ENCODE measurements at places on chromosomes 3 and 15.

GRCh38 chr3:98596541-98597500 lies 3.4 kb upstream of the CPOX start:
- DNase-seq: no peak

DNA sequence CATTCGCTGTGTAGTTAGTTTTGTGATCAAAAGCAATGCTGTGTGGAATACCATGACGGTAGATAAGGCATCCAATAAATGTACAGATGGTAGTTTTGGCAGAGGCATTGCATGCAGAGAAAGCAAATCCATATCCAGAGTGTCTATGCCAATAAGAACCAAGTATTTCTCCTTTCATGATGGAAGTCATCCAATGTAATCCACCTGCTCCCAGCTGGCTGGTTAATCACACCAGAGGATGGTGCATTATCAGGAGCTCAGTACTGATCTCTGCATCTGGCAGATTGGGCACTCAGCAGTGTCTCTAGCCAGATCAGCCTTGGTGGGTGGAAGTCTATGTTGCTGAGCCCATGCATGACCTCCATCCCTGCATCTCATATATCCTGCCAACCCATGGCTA lies 677.7 kb upstream of the NECTIN3 start:
- no peak for DNase-seq

DNA sequence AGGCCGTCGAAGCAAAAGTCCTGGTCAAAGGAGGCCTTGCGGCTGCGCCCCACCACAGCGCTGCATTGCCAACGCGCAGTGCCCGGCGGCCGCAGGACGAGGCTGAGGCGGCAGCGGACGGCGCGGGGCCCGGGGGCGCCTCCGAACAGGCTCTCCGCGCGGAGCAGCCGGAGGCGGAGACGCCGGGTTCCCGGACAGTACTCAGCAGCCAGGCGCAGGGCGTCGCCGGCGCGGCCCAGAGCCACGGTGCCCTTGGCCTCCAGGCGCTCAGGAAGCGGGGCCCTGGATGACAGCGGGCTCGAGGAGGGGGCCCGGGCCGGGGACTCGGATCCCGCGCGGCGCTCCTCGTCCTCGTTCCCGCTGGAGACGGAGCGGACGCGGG lies 1.1 kb downstream of the C2CD4B start:
- DNase-seq: peak; percentile 31

DNA sequence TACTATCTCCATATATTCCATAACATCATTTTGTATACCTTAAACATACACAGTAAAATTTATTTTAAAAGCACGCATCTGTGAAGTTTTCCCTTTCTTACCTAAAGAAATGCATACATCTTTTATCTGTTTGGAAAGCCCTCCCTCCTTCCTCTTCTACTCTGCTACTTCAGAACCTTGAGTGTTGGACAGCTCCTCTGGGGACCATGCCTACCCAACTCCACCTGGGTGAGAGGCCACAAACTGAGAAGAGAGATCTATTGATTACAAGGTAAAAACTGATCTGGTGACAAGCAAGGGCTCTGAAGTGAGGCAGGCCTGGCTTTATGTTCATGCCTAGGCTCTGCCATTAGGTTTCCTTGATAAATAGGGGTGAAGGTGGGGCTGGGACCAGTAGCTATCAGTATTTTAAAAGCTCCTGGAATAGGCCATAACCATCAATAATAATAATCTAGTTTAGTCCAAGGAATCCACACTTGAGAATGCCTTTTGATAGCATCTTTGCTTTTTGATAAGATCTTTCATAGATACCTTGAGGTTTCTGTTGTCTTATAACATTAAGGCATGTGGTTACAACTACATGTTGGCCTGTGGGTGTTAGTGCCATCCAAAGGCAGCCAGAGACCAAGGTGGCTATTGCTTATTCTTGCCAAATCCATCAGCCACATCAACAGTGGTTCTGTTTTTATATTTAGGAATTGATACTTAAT lies 148.8 kb downstream of the KCNMB2 start:
- DNase-seq: no peak

DNA sequence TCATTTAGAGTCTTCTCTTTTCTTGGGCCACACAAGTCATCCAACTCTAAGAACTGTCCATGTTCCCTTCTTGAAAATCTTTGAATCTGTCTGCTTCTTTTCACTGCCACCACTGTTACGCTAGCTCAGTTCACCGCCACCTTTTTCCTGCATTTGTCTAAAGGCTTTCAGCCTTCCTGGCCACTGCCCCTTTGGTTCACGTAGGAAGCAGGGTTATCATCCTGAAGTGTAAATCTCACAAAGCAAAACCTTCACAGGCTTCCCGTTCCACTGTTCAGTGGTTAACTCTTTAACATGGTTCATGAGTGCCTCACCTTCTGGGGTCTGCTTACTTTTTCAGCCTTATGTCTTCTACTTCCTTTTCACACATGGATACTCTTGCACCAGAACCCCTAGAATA lies 26.3 kb upstream of the CCDC39 start:
- no peak for DNase-seq

DNA sequence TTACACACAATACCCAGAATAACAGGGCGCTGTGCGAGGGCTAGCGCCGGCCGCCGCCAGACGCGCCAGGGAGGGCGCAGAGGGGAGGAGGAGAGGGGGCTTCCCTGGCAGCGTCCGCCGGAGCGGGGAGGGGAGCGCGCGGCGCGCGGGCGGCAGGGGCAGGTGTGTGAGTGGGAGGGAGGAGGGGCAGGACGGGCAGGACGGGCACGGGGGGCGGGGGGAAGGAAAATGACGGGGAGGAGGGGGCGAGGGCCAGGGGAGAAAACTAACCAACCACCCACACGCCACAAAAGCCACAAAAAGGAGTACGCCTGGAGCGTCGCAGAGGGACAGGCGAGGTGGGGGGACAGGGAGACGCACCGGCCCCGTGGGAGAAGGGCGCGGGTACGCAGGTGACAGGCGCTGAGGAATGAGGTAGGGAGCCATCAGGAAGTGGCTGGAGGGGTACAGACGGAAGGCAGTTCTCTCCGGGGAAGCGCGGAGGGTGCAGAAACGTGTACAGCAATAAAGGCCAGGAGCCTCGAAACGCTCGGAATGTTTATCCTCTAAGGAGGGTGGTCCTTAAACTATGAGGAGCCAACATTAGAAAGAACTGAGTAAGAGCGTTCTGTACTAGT lies 610 bp upstream of the SATB1 start:
- DNase-seq: peak; percentile 70
